ENCODE measurements at places on chromosomes 4 and X. TPM values are rescaled to one million over a fixed set of nuclear protein-coding genes. Genes with fewer than 3 reads are reported as not detected.

Gene IL3RA
- 0.63 TPM for total RNA-seq

Gene MMRN1
- total RNA-seq, result 0.11 TPM

Gene PCDH11X
- 0.05 TPM for total RNA-seq

Gene NCAPG
- total RNA-seq, result 82.8 TPM

DNA sequence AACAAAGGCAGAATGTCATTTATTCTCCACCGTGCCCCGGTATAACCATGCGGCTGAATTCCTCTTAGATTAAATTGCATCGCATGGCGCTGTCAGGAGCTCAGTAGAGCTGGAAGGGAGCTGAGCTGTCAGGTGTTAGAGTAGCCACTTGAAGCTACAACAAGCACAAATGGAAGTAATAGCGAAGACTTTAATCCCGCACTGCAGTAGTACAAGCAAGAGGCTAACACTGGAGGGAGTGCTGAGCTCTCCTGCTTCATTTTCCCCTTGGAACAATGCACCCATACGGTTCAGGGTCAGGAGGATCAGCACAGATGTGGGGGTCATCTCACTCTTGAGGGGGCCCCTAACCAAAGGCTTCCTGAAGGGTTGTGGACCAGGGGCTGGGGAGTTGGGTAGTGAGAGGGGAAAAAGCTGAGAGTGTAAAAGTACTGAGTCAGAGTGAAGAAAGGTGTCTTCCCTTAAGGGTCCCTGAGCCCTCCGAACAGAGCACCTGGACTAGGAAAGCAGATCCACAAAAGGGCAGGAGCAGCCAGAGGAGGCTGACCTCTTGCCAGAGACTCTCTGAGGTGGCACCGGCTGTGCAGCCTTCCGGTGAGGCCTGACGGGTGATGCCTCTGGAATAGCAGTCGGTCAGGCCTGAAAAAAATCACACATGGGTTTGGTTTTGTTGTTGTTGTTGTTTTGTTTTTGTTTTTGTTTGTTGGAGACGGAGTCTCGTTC, 36.0 kb upstream of the CBR4 start:
- H3K27me3 ChIP-seq, result no peaks in the 10 kb centered on the region
- no peaks in the 10 kb centered on the region for H3K4me1 ChIP-seq
- H3K36me3 ChIP-seq, result no peaks in the 10 kb centered on the region

GRCh38 chr4:176034499-176034898, 31.1 kb upstream of the WDR17 start:
- H3K36me3 ChIP-seq, result no peaks in the 10 kb centered on the region
- H3K27me3 ChIP-seq, result peaks cover 5% of the 10 kb centered on the region
- H3K27ac ChIP-seq, result no peak overlapping the region
- peak; percentile 16 for DNase-seq
- no peaks in the 10 kb centered on the region for H3K4me1 ChIP-seq

GRCh38 chrX:36684053-36684452, 324.1 kb upstream of the FAM47C start:
- H3K36me3 ChIP-seq, result no peaks in the 10 kb centered on the region
- no peaks in the 10 kb centered on the region for H3K27me3 ChIP-seq
- H3K4me3 ChIP-seq, result no peak overlapping the region
- H3K27ac ChIP-seq, result no peak overlapping the region

DNA sequence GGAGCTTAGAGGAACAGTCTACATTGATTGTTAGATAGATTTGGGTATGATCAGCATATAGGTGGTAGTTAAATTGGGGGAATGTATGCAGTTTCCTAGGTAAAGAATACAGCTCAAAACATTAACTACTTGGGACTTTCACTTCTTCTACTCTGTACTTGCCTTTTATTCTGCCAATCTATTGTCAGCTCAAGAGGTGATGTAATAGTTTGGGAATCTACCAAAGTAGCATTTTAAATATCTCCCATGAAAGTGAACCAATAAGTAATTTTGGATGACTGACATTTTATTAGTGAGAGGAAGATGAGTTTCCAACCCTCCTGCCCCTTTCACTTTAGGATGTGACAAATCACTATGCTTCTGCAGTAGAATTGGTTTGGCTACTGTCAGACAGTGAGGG, 43.4 kb downstream of the NUDT6 start:
- H3K4me1 ChIP-seq, result no peaks in the 10 kb centered on the region
- H3K36me3 ChIP-seq, result no peaks in the 10 kb centered on the region
- peaks cover 8% of the 10 kb centered on the region for H3K27me3 ChIP-seq
- DNase-seq, result no peak
- no peak overlapping the region for H3K4me3 ChIP-seq
- no peak overlapping the region for H3K27ac ChIP-seq

- no peaks in the 10 kb centered on the region for H3K36me3 ChIP-seq
- H3K27me3 ChIP-seq, result no peaks in the 10 kb centered on the region
- peaks cover 23% of the 10 kb centered on the region for H3K4me1 ChIP-seq
- peak; percentile 8 for DNase-seq
- peak overlapping the region; percentile 42 for H3K27ac ChIP-seq
These were observed 170.6 kb upstream of the S100G start for GRCh38 chrX:16479206-16479869.

GRCh38 chr4:53132132-53132891, 233.5 kb downstream of the SCFD2 start:
- H3K4me3 ChIP-seq, result no peak overlapping the region
- H3K27me3 ChIP-seq, result no peaks in the 10 kb centered on the region
- peaks cover 34% of the 10 kb centered on the region for H3K4me1 ChIP-seq
- peak; percentile 49 for DNase-seq
- peak overlapping the region; percentile 88 for H3K27ac ChIP-seq

DNA sequence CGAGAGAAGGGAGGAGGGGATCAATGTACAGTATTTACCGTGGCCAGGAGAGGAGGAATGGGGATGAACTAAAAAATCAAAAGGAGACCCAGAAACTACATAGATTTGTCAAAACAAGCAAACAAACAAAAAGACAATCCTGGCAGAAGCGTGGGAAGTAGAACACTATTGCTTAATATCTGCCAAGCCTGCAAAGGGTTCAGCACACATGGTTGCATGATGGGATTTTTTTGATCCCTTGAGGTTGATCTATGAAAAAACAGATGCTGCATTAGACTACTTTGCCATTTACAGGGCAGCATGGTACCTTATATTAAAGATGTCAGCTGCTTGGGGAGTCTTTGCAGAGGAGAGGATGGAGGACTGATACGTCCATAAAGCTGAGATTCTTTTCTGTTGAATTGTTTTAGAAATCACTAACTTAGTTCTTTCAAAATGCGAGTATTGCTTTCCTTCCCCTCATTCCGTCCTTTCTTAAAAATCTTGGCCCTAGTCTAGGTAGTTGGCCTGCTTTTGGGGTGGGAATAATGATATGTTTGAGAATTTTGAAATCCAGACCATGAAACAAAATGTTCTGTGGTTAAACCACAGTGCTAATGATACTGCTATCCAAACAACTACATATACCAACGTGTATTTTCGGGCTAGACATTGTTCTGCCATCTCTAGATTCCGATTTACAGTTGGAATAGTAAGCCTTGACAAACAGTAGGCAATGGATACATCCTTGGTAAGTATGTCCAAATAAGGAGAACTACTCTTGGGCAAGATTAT, 39.6 kb upstream of the TMEM150C start:
- H3K4me1 ChIP-seq, result no peaks in the 10 kb centered on the region
- no peak overlapping the region for H3K4me3 ChIP-seq
- no peaks in the 10 kb centered on the region for H3K27me3 ChIP-seq
- no peak overlapping the region for H3K27ac ChIP-seq
- no peaks in the 10 kb centered on the region for H3K36me3 ChIP-seq

DNA sequence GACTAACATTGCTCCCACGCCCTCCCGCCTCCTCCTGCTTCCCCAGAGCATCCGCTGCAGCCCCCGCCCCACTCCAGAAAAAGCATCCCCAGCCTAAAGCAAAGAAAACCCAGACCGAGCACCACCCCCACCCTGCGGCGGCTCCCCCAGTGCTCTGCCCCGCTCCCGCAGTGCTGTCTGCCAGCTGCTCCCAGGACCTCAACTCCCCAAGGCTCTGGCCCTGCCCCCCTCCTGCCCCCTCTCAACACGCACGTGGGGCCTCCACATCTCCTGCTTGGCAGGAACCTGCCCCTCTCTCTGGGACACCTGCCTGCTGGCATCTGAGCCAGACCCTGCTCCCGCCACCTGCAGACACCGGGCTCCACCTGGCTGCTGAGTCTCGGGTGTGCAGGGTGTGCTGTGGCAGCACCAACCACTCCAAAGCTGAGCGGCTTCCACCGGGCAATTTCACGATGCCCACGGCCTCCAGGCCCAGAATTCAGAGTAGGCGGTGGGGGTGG, 79.4 kb downstream of the FAM53A start:
- H3K36me3 ChIP-seq, result no peaks in the 10 kb centered on the region
- H3K4me1 ChIP-seq, result peaks cover 18% of the 10 kb centered on the region
- no peak overlapping the region for H3K27ac ChIP-seq
- no peaks in the 10 kb centered on the region for H3K27me3 ChIP-seq
- no peak overlapping the region for H3K4me3 ChIP-seq

- H3K4me3 ChIP-seq, result no peak overlapping the region
- H3K27ac ChIP-seq, result no peak overlapping the region
- no peaks in the 10 kb centered on the region for H3K27me3 ChIP-seq
- H3K4me1 ChIP-seq, result no peaks in the 10 kb centered on the region
- no peaks in the 10 kb centered on the region for H3K36me3 ChIP-seq
- DNase-seq, result no peak
These were observed 1056.4 kb upstream of the POU3F4 start for GRCh38 chrX:82451725-82452124.

DNA sequence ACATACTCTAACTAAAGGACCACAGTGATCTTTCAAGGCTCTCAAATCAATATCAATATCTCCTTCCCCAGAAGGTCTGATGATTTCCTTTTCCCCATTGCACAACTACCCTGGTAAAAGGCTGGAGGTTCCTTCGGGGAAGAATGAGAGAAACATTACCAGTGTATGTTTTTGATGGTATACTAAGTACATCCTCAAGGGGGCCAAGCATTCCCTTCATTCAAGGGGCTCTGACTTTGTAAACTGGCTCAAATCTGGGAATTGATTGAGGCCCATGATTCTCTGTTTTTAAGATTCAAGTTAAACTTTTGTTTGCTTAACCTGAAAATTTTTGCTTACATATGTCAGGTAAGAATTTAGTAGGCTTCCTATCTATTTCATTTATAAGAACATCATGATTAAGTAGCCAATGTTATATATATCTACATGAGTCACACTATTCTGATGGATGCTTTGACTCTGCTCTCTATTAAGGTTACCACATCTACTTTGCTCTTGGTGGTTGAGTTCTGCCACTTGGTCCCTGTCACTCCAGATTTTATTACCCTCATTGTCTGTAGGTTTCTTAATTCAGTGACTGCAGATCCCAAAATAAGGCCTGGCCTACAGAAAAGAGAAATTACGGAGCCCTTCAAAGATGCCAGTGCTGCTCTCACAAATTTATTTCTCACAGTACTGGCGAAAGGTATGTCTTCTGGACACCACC, 16.4 kb upstream of the GUCY1B1 start:
- H3K27me3 ChIP-seq, result peaks cover 1% of the 10 kb centered on the region
- H3K27ac ChIP-seq, result no peak overlapping the region
- no peak for DNase-seq
- no peaks in the 10 kb centered on the region for H3K4me1 ChIP-seq
- H3K4me3 ChIP-seq, result no peak overlapping the region
- no peaks in the 10 kb centered on the region for H3K36me3 ChIP-seq

DNA sequence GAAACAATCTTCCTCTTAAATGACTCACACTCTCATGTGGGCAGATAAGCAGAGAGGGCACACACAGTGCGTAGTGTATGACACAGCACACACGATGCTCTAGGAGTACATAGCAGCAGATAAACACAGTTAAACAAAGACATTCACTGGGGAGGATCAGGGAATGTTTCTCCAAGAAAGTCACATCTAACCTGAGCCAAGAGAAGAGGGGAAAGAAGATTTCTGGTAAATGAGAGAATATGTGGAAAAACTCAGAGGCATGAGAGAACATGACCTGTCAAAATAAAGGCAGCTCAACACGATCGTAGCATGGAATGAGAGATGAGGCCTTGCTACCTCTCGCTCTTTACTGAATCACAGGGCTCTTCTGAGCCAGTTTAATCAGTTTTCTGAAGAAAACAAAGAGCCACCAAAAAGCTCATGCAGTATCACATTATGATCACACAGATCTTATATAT, 251.0 kb downstream of the ANK2 start:
- peaks cover 4% of the 10 kb centered on the region for H3K4me1 ChIP-seq
- no peak overlapping the region for H3K4me3 ChIP-seq
- H3K27me3 ChIP-seq, result peaks cover 5% of the 10 kb centered on the region

GRCh38 chr4:110134269-110134869, 64.0 kb downstream of the ELOVL6 start:
- H3K36me3 ChIP-seq, result no peaks in the 10 kb centered on the region
- H3K27me3 ChIP-seq, result no peaks in the 10 kb centered on the region
- no peak overlapping the region for H3K27ac ChIP-seq
- H3K4me1 ChIP-seq, result peaks cover 2% of the 10 kb centered on the region
- DNase-seq, result no peak

- no peak overlapping the region for H3K27ac ChIP-seq
- H3K4me1 ChIP-seq, result no peaks in the 10 kb centered on the region
- no peaks in the 10 kb centered on the region for H3K27me3 ChIP-seq
- H3K4me3 ChIP-seq, result no peak overlapping the region
- no peaks in the 10 kb centered on the region for H3K36me3 ChIP-seq
These were observed 31.2 kb downstream of the ATXN3L start for GRCh38 chrX:13288671-13289070.

DNA sequence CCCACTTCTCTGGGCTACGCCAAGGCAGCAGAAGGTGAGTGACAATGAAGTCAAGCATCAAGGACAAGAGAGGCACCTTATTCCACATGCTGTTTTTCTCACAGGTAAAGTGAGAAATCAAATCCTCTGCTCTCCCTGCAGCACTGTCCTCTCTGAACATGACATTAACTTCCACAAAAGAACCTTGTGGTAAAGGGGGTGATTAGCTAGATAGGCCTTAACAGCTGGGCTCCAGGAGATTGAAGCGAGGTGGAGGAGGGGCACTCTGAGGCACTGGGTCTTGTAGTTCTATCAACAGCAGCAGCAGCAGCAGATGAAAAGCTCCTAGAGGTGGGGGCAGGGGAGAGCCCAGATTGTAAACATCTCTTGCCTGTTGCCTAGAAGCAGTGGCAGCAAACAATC, 96.8 kb upstream of the CXXC4 start:
- no peaks in the 10 kb centered on the region for H3K36me3 ChIP-seq
- no peak overlapping the region for H3K27ac ChIP-seq
- no peaks in the 10 kb centered on the region for H3K4me1 ChIP-seq

DNA sequence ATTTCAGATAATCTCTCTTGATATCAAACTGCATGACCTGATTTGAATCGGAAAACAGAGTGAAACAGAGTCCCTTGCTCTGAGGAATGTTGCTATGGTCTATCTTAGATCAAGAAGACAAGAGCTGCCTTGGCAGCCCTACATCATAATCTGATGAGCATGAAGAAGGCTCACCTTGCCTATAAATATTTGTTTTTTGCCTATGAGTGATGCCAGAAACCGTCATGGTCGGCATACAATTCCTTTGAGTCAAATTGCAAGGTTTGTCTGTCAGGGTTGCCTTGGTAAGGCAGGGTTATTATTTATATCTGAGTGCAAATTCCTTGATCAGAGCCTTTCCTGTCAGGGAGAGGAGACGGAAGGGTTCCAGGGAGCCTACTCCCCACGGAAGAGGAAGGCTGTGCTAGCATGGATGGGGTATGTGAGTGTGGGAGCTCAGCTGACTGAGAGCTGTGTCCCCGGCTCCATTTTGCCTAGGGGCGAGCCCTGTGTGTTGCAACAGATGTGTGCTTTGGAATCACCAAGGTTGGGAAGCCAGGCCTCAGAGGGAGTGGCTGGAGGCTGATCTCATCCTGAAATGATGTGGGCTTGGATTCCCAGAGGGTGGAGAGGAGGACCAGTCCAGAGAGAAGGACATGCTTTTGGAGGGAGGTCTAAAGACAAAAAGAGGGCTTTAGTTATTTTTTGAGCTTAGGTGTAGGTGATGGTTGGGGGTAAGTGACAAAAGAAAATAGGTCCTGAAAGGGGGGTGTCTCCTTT, 43.6 kb downstream of the RTL9 start:
- H3K4me3 ChIP-seq, result no peak overlapping the region
- no peak overlapping the region for H3K27ac ChIP-seq
- H3K36me3 ChIP-seq, result no peaks in the 10 kb centered on the region
- H3K4me1 ChIP-seq, result no peaks in the 10 kb centered on the region
- peaks cover 2% of the 10 kb centered on the region for H3K27me3 ChIP-seq
- no peak for DNase-seq

All from activated CD4-positive, alpha-beta T cell treated with anti-CD3 and anti-CD28 coated beads for 36 hours (primary cell).